Epithelial cell of proximal tubule (primary cell): ENCODE measurements at places on chromosomes 1 and 21. TPM values are rescaled to one million over a fixed set of nuclear protein-coding genes. Genes with fewer than 3 reads are reported as not detected.

GRCh38 chr1:91226741-91227140 is 177.9 kb downstream of the HFM1 start:
- no peak for DNase-seq

DNA sequence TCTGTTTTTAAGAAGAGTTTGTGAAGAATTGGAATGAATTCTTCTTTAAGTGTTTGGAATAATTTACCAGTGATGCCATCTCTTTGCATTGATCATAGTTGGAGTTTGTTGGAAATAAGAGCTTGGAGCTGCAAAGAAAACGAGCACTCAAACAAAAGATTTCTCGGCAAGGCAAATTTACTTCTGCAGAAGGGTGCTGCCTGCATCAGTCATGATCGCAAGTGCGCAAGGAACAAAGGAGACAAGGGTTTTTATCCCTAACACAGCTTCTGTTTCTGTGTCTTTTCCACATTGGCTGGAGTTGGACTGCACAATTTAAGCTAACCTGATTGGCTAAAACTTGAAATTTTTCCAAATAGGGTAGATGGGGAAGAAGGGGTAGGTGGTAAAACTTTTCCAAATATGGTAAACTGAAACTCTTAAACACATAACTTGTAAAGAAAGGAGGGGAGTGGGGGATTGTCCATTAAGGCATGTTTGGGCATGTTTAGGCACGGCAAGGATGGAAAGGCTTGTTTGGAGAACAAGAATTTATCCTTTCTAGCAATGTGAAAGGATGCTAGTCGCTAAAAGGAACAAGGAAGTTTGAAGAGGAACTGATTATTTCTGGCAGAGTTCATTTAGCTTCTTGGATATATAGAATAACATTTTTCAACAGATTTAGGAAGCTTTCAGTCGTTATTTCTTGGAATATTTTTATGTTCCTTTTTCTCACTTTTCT is 3.5 kb upstream of the AADACL4 start:
- no peak for DNase-seq

The IL12RB2 gene
- total RNA-seq: 0.72 and 1.3 TPM in 2 replicates

The CNIH3 gene
- 1.4 and 1.9 TPM in 2 replicates for total RNA-seq

The LCE3A gene
- total RNA-seq: not detected in 2 replicates
